ENCODE measurements at places on chromosomes 1 and 21.

- DNase-seq, result no peak
These were observed 147.6 kb downstream of the DSCAM start for GRCh38 chr21:40699366-40699765.

- DNase-seq, result no peak
These were observed 104.2 kb upstream of the CASZ1 start for GRCh38 chr1:10900691-10901090.

DNA sequence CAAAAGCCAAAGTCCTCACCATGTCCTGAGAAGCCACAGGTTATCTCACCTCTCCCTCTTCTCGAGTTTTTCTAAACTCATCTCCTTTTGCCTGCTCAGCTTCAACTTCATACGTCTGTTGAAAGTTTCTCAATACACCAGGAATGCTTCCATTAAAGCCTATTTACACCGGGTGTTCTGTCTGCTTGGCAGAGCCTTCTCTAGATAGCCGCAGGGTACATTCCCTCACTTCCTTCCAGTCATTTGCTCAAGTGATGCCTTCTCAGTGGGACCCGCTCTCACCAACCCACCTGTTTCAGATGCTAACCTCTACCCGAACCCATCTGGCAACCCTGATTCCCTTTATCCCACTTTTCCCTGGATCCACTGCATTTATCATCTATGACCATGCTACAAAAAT, 257.0 kb upstream of the ADGRL2 start:
- DNase-seq, result no peak

DNA sequence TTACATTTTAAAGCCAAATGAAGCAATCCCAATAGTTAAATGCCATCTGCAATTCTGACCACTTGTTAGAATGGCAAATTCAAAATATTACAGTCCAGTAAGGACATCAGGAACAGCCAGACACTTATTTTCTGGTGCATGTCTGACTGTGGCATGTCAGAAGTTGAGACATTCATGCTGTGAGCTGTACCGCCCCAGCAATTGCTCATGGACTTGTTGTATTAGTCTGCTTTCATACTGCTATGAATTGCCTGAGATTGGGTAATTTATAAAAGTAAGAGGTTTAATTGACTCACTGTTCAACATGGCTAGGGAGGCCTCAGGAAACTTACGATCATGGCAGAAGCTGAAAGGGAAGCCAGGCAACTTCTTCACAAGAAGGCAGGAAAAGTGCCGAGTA, 19.1 kb downstream of the DDAH1 start:
- no peak for DNase-seq

- DNase-seq, result no peak
These were observed 55.8 kb downstream of the CENPF start for GRCh38 chr1:214658785-214659184.

DNA sequence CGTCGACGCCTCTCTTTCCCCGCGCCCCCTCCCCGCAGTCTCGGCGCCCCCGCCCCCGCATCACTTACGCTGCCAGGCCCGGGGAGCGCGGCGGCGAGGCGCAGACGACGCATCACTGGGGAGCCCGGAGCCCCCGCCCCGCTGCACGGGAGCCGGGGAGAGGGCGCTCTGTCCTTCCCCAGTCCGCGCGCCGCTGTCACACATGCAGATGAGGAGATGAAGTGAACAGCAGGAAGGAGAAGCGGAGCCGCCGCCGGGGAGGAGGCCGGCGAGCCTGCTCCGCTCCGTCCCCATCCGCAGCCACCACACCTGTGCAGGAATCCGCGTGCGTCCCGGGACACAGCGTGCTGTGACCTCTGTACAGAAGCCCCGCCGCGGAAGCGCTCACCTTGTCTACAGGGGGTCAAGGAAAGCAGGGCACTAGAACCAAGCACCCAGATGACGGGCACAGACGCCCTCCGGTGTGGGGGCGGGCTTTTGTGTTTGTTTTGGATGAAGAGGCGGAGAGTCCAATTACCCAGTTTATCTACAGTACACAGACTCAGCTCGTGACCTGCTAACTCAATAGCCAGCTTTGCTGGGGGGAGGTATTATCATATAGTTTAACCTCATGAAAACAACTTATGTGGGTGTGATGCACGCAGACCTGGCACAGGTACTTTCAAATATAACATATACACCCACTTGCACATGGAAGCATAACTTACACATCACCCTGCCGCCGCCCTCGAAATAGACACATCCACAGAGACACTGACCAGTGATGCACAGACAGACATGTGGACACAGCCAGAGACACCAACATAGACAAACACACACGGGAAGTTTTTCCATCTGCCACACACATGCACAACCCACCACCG, 12.4 kb downstream of the KLHDC8A start:
- DNase-seq, result peak; percentile 38

- DNase-seq, result no peak
These were observed 21.3 kb upstream of the BACH1 start for GRCh38 chr21:29277442-29277841.

DNA sequence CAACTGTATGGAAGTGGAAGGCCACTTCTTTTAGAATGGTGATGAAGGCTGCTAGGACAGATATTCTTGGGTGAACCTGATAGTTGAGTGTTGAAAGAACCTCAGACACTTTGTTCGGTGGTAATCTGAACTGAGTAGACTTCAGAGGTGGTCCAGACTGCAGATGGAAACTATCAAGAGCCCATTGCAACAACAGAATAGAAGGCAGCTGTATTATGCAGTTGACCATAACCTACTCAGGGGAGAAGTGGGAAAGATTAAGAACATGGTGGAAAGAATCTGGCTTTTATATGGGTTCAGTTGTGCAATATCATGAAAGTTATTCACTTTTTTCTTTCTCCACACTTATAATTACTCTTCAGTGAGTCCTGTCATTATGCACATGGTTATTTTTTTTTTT, 194.0 kb downstream of the KCNK2 start:
- no peak for DNase-seq

DNA sequence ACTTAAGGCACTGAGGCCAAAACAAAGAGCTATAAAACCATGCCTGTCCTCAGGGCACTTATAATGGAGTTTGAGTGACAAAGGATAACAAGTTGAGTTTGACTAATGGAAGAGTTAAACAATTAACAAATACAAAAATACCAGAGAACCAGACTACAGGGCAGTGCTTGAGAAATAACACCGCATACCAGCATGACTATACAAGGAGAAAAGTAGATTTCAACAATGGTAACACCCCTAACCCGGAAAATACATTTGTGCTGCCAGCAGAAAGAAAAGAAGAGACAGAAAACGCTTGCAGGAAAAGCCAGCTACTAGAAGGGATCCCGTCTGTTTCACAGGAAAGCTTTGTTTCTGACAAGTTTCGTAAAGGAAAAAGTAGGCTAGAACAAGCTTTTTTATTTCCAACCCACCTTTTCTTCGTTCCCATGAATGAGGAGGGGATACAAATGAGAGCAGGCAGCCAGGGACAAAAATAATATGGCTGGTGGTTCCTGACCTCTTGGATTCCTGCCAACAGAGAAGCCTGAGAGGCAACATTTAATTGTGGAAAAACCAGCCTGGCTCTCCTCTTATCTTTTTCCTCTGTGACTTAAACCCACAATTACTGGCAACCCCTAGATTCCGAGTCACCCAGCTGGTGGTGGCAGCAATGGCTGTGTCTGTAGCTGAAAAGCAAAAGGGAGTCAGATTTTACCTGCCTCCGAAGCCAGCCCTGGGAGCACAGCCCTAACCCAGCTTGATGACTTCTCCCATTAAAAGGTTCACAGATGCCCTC, 56.5 kb downstream of the WLS start:
- peak; percentile 45 for DNase-seq

DNA sequence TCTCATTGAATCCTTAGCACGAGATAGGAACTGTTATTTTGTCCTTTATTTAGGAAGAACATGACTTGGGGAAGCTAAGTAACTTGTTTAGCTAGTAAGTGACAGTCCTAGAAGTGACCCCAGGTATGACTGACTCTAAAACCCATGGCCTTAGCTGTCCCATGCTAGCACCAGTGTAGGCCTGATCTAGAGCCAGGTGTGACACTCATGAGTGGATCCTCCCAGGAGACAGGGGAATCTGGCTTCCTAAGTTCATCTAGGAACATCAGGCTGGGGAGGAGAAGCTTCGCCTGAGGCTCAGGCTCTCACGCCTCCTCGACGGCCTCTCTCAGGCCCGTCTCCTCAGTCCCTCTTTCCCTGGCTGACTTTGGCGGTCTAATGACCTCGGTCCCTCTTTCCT, 31.2 kb downstream of the CD48 start:
- DNase-seq, result no peak

- DNase-seq, result no peak
These were observed 97.8 kb upstream of the ZC3H11B start for GRCh38 chr1:219710529-219711194.

DNA sequence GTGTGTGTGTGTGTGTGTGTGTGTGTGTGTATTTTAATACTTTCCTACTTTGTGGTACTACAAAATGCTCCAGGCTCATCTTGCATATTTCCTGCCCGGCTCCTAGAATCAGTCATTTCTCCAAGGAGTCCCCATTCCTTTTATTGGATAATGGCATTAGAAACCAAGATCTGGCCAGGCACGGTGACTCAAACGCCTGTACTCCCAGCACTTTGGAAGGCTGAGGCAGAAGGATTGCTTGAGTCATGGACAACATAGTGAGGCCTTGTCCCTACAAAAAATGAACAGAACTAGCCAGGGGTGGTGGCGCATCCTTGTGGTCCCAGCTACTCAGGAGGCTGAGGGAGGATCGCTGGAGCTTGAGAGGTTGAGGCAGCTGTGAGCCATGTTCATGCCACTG, 20.3 kb downstream of the EPB41 start:
- DNase-seq, result no peak

- DNase-seq, result no peak
These were observed 80.4 kb downstream of the RUNX1 start for GRCh38 chr21:34968414-34969333.

DNA sequence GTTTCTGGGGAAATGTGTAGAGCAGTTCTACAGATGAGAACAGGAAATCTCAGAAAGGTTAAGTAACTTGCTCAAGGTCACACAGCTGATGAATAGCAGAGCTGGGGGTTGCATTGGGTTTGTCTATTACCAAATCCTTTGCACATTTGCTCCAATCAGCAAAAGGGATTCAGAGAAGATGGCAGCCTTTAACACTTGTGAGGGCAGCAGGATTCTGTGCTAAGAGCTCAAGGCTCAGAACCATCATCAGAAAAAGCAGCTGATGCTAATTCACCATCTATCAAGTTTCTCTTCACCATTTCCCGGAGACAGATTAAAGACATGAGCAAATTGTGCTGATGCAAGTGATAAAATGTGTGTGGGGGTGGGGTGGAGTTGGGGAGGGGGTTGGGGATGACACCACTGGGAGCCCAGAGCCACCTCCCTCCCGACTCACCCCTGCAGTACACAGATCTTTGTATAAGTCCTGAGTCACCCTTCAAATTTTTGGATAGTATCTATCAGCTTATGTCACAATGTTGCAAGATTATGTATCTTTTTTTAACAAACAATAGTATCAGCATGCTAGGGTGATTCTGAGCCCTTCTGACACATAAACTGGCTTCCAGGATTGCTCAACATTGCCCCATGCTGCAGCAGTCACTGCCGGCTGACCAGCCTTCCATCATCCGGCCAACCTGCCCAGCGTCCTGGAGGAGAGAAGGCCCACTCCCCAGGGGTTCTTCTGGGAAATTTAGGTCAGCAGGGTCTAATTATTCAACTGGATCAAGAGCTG, 2.8 kb upstream of the SPSB1 start:
- DNase-seq, result no peak

GRCh38 chr1:87151500-87152421, 176.9 kb upstream of the LMO4 start:
- DNase-seq, result peak; percentile 4

DNA sequence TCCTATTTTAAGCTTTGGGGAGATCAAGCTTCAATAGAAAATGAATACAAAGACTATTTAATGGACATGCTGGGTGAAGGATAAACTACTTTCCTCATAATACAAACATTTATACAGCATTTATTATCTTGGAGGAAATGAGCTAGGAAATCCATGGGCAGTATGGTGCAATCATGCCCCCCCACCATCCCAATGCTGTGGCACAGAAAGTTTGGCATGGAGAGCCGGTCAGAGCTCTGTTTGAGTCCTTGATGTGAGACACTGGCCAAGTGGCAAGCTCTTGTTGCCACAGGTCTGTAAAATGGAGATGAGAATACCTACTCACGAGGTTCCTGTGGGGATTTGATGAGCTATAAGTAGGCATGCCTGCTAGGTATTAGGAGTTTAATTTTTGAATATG, 120.6 kb downstream of the MAB21L3 start:
- no peak for DNase-seq

- no peak for DNase-seq
These were observed 30.0 kb upstream of the C1orf185 start for GRCh38 chr1:51072043-51072439.

DNA sequence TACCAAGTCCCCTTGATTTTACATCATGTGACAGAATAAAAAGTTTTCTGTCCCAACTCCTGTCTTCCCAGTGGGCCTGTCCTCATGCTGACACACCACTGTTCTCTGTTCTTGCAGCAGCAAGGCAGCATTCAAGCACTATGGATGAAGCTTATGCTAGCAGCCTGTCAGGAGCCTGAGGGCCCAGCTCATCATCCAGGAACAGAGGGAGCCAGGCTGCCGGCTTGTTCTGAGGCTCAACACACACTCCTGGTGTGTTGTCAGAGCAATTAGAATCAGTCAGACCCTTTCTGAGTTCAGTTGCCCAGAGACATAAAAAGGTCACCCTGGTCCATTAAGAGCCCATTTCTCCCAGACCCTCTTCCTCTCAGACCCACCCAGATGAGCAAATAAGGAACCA, 282.9 kb downstream of the SEC16B start:
- DNase-seq, result peak; percentile 6

DNA sequence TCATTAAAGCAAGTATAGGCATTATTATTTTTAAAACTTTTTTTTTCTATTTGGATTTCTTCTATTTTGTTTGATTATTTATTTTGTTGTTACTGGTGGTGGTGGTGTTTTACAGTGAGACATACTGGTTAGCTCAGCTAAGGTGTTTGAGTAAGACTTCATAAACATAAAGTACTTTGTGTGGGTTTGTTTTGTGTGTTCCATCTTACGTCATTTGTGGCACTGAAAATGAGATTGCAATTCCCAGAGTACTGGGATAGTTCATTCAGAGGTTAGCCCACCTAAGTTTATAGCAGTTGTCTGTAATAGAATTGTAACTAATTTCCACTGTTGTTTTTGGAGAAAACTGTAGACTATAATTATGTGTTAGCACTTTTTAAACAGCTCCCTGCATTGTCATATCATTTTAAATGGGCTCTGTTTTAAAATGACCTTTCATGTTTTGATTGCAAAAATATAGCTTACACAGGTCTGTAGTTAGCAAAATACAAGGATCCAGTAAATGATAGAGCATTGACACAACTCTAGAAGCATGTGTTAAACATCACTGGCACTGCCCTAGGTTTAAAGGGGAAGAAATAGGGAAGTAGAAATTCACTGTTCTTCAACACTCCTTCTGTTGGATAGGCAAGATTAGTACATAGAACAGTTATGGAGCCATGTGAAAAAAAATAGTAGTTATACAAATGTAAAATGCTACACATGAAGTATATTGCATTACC, 171.7 kb downstream of the NFIA start:
- DNase-seq, result no peak

GRCh38 chr1:174954073-174954460, 45.7 kb upstream of the CACYBP start:
- peak; percentile 94 for DNase-seq

All from NCI-H1092 (cell line).